ENCODE measurements at places on chromosomes 12 and 14. TPM values are rescaled to one million over a fixed set of nuclear protein-coding genes. Genes with fewer than 3 reads are reported as not detected.

DNA sequence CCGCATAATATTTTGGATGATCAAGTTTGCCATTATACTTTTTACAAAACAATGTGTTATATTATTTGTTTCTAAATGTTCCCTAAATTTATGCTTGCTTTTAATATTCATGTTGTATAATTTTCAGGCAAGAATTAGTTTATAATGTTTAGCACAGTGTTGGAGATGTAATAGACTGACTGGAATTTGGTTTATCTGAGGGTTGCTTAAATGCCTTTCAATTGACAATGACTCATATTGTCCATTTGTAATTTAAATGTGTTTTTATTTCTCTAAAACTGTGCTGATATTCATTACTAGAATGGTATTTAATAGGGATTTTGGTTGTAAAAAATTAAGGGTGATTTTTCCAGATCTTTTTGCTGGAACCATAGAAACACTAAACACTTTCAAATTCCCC is 788.4 kb downstream of the SLC6A15 start:
- DNase-seq: no peak

DNA sequence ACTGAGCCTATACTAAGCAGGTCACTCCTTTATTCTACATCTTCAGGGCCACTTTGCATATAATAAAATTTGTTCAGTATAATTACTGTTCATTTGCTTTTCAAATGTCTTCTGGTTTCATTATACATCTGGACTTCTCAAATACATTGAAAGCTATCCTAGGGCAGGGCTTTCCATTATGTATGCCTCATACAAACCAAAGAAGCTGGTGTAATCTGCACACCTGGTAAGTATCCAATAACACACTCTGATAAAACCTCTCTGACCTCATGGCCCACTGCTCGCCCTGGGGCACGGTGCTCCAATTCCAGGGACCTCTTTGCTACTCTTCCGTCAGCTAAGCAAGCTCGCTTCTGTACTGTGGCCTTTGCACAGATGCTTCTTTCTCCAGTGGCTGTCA is 21.9 kb upstream of the ISM2 start:
- no peak for DNase-seq

GRCh38 chr12:83823386-83824045 is 1089.1 kb downstream of the SLC6A15 start:
- DNase-seq: peak; percentile 44

GRCh38 chr12:56046027-56046780 is 4.5 kb downstream of the RPS26 start:
- no peak for DNase-seq

GRCh38 chr12:132419631-132420246 is 70.2 kb upstream of the FBRSL1 start:
- DNase-seq: no peak

Gene ADCK1
- 6.0 TPM for total RNA-seq

Gene SERPINA10
- total RNA-seq: not detected

DNA sequence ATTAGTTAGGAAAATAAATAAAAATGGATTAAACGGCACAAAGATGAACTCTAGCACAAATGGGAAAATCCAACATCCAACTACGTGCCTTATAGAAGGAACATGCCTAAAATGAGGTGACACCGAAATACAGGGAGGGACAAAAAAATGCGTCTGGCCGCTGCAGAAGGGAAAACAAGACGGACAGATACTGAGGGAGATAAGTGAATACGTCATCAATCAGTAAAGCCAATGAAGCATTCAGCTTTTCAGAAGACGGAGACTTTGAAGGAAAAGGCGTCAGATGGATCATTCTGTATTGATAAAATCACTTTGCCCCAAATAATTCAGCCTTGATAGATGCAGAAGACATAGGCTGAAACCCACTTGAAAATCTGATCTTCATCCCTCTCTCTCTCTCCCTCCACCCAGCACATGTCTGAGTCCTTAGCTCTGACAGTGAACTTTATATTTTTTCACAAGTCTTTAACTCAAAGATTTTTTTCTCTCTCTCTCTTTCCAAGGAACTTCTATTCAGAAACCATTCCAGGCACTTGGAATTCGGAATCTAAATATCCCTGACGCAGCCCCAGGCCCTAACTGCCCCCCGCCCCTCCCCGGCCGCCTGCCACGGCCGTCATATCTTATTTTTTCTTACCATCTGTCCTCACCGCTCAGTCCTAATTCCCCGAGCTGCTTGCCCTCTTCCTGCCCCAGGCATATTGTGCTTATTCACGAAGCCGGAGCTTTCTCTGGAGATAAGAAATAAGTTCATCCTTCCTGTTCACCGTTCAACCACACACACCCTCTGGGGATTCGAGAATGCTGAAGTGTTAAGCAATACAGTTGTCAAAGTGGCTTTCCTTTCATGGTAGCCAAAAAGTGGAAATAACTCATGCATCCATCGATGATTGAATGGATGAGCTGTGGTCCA is 35.5 kb upstream of the RFLNA start:
- no peak for DNase-seq

GRCh38 chr12:66942741-66943465 is 264.0 kb upstream of the GRIP1 start:
- no peak for DNase-seq

- no peak for DNase-seq
Observed at GRCh38 chr14:23259426-23259825, 21.7 kb downstream of the RNF212B start.

DNA sequence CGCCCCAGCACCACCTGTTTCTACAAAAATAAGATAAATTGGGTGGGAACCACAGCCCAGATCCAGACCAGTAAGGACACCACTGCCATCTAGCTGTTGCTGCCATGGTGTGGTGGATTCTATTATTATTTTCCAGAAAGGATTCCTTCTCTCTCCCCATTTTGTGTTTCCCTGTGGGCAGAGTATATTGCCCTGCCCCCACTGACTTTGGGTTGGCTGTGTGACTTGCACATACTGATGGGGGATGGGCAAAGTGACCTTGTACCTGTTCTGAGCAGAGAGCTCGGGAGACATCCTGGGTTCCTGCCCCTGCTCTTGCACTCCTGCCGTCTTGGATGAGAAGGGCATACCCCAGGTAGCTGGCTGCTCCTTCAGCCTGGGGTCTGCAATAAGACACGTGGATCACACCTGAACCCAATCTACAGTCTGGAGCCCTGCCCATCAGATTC is 24.3 kb downstream of the MOAP1 start:
- DNase-seq: peak; percentile 21

Gene RNU6-8
- not detected for total RNA-seq

- DNase-seq: no peak
Observed at GRCh38 chr12:4378772-4379171, 740 bp downstream of the FGF23 start.

GRCh38 chr12:59643550-59643949 is 47.7 kb downstream of the SLC16A7 start:
- no peak for DNase-seq

GRCh38 chr12:76471579-76471978 is 88.0 kb downstream of the OSBPL8 start:
- no peak for DNase-seq

GRCh38 chr14:60815371-60815770 is 80.8 kb downstream of the MNAT1 start:
- no peak for DNase-seq

- DNase-seq: no peak
Observed at GRCh38 chr14:55588259-55588699, 8.3 kb downstream of the KTN1 start.

DNA sequence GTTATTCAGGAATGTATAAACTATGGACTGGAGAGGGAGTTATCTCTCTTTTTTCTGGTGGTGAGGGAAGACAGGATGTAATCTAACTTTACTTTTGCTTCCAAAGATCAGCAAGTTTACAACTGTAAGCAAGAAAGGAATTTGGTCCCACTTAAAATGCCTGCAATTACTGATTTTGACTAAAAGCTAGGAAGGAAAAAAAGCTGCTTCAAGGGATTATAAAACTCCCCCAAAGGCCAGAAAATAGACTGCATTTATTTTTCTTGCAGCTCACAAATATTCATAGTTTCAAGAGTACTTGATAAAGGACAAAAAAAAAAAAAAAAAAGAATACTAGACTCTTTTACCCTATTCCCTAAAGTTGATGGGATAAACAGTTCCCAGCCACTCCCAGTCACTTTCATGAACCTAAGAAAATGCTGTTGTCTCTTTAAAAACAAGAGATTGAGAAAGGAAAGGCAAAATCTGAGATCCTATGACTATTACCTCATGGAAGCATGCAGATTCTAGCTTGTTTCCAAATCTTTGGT is 128.7 kb upstream of the BMP4 start:
- DNase-seq: no peak

DNA sequence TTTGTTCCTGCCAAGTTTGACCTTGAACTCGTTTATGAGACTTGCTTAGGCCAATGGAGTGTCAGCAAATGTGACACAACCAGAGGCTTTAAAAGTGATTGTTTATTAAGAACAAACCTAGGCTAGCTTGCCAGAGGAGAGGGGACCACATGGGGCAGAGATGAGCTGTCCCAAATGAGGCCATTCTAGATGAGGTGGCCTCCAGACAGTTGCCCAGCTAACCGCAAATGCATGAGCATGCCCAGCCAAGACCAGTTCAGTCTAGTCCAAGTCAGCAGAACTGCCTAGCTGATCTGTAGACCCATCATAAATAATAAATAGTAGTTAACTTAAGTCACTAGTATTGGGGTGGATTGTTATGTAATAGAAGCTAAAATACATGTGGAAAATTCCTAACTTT is 172.8 kb upstream of the DYRK2 start:
- DNase-seq: no peak

Gene KRT80
- total RNA-seq: 8.8 TPM

DNA sequence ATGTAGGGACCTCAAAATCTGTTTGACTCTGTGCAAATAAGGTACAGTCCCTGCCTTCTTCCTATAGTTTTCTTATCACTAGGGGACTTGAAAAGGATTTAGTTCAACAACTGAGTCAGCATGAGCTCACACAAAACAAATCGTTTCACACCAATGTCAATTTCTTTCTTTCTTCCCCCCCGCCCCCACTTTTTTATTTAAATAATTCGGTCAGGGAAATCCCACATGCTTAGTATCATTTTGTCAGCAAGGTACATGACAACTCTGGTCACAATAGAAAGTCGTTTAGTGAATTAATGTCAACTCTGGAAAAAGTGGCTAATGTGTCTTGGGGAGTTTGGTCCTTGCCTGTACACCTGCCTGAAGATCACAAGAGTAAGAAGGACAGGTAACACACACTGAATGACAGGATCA is 232.2 kb upstream of the PLEKHG7 start:
- no peak for DNase-seq

- no peak for DNase-seq
Observed at GRCh38 chr14:56333359-56334292, 215.4 kb downstream of the PELI2 start.

GRCh38 chr12:56087220-56087619 is 7.3 kb downstream of the ERBB3 start:
- no peak for DNase-seq

DNA sequence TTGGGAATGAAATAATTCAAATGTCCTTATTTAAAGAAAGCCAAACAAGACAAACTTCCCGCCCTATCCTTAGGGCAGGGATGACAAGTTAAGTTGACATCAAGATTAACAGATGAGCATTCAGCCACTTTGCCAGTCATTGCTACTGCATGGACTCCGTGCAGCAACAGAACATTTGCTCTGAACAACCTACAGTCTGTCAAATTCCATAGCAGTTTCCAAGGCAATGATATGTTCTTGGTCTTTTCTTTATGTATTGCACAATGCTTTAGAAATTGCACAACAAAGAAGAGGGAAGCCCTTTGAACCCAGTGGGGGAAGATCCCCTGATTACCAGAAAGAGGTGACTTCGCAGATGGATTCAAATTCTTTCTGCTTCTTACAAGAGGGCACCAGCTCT is 269.8 kb downstream of the BCAT1 start:
- no peak for DNase-seq

Gene IFNG-AS1
- not detected for total RNA-seq

Measured in HCT116 (cell line).